ENCODE measurements at places on chromosomes 1 and 21. TPM values are rescaled to one million over a fixed set of nuclear protein-coding genes. Genes with fewer than 3 reads are reported as not detected.

DNA sequence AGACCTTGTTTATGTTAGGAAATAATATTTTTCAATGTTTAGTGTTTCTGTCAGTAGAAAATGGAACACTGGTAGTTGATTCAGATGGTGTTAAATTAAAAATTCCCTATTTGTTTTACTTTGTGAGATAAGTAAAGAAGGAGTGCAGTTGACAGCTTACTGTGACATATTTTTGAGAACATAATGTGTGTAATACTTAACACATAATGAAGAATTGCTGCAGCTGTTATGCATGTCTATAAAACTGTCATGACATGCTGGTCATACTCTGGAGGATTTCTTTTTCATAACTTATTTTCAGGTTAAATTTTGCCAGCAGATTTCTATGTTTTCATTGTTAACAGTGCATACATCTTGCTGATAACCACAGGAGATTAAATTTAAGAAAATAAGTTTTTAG, 296.1 kb downstream of the CTH start:
- peaks cover 14% of the 10 kb centered on the region for H3K27me3 ChIP-seq
- DNase-seq: no peak
- H3K4me1 ChIP-seq: no peaks in the 10 kb centered on the region

DNA sequence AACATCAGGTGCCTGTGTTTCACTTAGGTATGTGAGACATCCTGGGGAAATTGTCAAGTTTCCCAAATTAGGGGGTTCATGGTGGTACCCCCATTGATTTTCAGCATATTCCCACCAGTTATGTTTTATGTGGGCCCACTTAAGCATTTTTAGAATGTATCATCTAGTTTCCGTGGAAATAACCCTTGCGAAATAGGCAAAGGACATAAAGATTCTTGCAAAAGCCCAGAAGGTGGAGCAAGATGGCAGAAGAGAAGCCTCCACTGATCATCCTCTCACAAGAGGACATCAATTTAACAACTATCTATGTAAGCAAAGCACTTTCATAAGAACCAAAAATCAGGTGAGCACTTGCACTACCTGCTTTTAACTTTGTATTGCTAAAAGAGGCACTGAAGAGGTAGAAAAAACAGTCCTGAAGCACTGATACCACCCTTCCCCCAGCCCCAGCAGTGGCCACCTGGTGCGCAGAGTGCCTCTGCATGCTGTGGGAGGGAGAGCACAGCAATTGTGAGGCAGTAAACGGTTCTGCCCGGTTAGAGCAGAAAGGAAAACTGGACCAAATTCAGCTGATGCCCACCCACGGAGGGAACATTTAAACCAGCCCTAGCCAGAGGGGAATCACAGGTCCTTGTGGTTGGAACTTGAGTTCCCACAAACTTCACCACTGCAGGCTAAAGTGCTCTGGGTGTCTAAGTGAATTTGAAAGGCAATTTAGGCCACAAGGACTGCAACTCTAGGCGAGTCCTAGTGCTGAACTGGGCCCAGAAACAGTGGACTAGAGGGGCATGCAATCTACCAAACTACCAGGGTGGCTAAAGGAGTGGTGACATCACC, 23.2 kb downstream of the MCOLN2 start:
- no peaks in the 10 kb centered on the region for H3K27me3 ChIP-seq
- no peaks in the 10 kb centered on the region for H3K4me1 ChIP-seq
- no peak overlapping the region for H3K27ac ChIP-seq
- no peaks in the 10 kb centered on the region for H3K36me3 ChIP-seq
- no peak overlapping the region for H3K4me3 ChIP-seq
- DNase-seq: no peak

DNA sequence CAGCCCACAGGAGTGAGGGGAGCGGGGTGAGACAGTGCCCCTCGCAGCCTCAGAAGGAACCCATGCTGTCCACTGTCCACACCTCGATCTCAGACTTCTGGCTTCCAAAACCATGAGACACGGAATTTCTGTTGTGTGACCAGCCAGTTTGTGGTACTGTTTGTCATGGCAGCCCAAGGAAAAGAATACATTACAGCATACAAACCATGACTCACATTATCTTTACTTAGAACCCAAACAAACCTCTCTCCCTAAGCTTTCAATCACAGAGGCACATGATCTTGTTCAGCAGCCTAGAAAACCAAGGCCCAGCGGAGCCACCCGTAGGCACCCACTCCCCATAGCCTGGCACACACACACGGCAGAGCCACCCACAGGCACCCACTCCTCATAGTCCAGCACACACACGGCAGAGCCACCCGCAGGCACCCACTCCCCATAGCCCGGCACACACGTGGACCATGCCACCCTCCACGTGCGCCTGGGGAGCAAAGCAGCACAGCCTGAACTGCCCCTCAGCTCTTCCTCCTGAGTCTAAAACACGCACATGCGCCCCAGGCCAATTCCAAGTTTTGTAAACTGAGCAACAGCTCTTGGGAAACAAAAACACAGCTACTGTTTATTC, 458 bp upstream of the KRTAP10-4 start:
- no peak overlapping the region for H3K27ac ChIP-seq
- no peak for DNase-seq
- no peak overlapping the region for H3K4me3 ChIP-seq
- H3K27me3 ChIP-seq: peaks cover 3% of the 10 kb centered on the region

- H3K4me1 ChIP-seq: peaks cover 4% of the 10 kb centered on the region
- peak overlapping the region; percentile 96 for H3K27ac ChIP-seq
- H3K27me3 ChIP-seq: peaks cover 53% of the 10 kb centered on the region
- no peak for DNase-seq
Observed at GRCh38 chr1:175192111-175192629, 406 bp downstream of the KIAA0040 start.

DNA sequence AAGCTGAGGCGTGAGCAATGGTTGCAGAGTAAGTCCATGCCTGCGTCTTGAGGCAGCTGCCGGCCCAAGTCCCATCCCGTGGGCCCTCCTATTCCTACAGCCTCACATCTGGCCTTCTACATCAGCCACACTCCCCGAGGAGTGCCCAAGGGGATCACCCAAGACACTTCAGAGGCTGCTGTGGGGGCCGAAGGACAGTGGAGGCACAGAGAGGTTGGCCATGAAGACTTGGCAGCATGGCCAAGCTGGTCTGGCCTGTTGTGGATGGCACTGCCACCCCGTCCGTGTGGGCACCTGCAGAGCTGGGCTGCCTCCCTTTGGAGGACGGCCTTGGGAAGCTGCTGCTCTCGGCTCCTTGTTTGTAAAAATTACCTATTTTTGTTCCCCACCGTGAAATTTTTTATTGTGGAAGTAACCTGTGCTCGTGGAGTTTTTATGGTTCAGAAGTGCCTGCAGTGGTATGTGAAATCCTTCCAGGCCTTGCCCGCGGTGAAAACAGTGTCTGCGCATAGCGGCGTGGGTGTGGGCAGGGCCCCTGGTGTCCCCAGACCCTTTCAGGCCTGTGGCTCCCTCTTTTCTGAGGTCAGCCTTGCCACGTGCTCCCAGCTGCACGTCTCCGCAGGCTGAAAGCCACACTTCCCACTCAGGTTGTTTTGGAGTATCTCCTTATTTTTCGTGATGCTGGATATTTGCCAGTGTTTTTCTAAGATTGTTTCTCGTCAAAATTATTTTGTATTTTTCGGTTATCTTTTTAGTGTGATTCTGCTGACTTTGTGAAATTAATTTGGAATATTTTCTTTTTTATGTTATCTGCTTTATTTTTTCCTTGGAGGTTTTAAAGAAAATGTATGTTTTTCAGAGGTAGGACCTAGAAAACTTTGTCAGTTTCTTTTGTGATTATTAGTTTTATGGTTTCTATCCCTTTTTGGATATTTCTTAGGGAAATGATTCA, 20.6 kb downstream of the SLX9 start:
- H3K27me3 ChIP-seq: no peaks in the 10 kb centered on the region
- no peak overlapping the region for H3K4me3 ChIP-seq
- peaks cover 22% of the 10 kb centered on the region for H3K4me1 ChIP-seq
- peaks cover 33% of the 10 kb centered on the region for H3K36me3 ChIP-seq
- H3K27ac ChIP-seq: no peak overlapping the region

The NBPF10 gene
- 4.9 TPM for total RNA-seq

The SH3D21 gene
- total RNA-seq: 15.7 TPM

DNA sequence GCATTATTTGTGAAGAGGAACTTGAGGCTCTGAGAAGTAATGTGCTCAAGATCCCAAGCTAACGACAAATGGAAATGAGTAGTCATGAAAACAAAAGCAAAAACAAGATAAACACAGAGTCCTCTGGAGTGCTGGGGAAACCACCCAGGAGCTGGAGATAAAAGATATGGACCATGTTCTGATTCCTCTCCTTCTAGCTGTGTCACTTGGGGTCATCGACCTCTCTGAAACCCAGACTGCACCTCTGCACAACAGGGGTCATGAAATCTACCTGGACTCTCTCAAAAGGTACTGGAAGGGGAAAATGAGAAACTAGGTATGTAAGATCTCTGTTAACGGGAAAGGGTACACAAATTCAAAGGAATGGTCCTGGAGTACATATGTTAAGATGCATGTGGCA, 6.5 kb downstream of the PGLYRP4 start:
- H3K27me3 ChIP-seq: peaks cover 12% of the 10 kb centered on the region
- no peaks in the 10 kb centered on the region for H3K36me3 ChIP-seq
- no peak overlapping the region for H3K27ac ChIP-seq
- peaks cover 10% of the 10 kb centered on the region for H3K4me1 ChIP-seq

- no peaks in the 10 kb centered on the region for H3K27me3 ChIP-seq
- H3K27ac ChIP-seq: no peak overlapping the region
- H3K4me3 ChIP-seq: no peak overlapping the region
- no peak for DNase-seq
Observed at GRCh38 chr1:65421351-65422025, 1.0 kb downstream of the LEPR start.
